ENCODE measurements at places on chromosomes 6 and 20.
A peak's percentile ranks its signal among the peaks of the same experiment; 100 is the strongest.

- DNase-seq = no peak
Measured at GRCh38 chr6:144155529-144155928, 5.2 kb downstream of the STX11 start.

- no peak for DNase-seq
Measured at GRCh38 chr6:98044791-98045470, 761.9 kb upstream of the MMS22L start.

GRCh38 chr6:103114582-103114981, 1721.1 kb downstream of the GRIK2 start:
- DNase-seq = no peak

DNA sequence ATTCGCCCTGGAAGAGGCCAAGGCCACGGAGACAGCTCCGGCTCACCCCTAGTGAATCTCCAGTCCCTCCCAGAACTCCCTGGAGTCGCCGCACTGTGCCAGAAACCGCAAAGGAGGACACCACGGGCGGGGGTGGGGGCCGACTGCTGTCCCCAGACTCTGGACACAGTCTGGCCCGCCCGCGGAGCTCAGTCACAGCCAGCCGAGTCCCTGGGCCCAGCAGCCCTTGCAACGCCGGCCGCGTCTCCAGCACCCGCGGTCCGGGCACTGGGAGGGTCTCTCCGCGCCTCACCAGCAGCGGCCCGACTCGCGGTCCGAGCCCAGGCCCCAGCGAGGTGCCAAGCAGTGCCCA, 518 bp downstream of the PEX6 start:
- peak; percentile 71 for DNase-seq

DNA sequence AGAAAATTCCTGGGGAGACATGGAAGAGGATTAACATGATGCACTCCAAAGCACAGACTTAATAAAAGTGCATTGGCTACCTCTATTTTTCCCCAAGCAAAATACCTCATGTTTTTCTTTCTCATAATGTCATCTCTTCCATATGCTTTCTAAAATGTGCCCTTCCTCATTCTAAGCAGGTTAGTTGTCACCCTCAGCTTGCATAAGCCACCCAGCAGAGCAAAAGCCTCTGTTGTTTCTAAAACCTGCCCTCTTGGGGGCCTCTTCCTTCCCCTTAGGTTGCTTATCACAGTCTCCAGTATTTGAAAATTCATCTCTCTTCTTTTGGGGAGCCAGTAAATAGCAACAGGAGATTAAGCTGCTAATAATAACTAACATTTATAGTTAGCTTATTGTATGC, 183.6 kb upstream of the FLRT3 start:
- no peak for DNase-seq

GRCh38 chr6:20447581-20448132, 46.0 kb downstream of the E2F3 start:
- DNase-seq = no peak

DNA sequence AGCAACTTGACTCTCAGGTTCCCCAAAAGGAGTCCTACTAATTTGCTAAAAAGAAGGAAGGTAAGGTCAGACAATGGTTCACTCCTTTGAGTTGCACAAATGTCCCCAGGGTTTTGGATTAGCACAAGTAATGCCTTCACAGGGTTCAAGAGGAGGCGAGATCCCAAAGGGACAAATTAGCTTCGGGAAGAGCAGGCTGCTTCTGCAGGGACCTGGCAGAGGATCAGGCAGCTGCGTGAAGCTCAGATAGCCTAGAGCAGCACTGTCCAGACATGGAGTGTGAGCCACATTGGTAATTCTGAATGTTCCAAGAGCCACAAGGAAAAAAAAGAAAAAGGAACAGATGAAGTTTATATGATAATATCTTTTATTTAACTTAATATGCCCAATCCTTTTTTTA, 115.4 kb downstream of the CFAP61 start:
- DNase-seq = no peak

- DNase-seq = no peak
Measured at GRCh38 chr20:33438481-33438880, 5.1 kb downstream of the SNTA1 start.

GRCh38 chr20:50861012-50861411, 66.2 kb downstream of the BCAS4 start:
- DNase-seq = no peak

GRCh38 chr6:73079611-73079955, 145.7 kb downstream of the KHDC1L start:
- no peak for DNase-seq

DNA sequence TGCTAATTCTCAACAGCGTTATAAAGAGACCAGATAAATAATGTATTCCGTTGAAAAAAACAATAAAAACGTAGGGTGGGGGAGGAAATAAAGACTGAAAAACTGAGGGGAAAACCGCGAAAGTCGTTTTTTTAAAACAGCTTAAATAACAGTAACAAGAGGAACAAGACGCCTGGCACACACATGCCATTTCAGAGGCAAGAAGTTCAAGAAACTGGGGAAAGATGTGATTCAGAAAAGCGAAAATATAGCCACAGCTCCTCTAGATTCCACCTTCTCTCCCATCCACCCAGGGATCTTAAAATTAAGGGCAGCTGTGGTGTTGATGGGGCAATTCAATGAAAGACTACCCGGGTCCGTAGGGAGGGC, 1.3 kb downstream of the EPB41L2 start:
- DNase-seq = no peak

- DNase-seq = no peak
Measured at GRCh38 chr6:47525330-47526057, 47.9 kb downstream of the CD2AP start.

- no peak for DNase-seq
Measured at GRCh38 chr6:15674690-15675386, 12.0 kb upstream of the DTNBP1 start.

DNA sequence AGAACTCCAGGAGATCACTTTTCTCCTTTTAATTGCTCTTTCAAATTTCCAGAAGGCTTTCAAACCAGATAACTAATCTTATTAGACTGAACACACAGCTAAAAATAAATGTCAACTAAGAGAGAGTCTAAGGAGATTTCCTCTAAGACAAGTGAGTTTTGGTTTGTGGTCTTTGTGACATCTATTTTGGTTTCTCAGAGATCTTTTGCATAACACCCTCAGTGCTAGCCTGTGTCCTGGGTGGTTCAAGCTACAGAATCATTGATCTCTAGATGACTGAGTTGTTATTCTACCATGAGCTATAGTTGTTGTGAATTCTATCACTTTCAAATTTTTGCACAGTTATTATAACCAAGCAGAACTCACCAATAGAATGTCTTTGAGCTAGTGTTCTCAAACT, 49.1 kb upstream of the PLCB4 start:
- DNase-seq = no peak

DNA sequence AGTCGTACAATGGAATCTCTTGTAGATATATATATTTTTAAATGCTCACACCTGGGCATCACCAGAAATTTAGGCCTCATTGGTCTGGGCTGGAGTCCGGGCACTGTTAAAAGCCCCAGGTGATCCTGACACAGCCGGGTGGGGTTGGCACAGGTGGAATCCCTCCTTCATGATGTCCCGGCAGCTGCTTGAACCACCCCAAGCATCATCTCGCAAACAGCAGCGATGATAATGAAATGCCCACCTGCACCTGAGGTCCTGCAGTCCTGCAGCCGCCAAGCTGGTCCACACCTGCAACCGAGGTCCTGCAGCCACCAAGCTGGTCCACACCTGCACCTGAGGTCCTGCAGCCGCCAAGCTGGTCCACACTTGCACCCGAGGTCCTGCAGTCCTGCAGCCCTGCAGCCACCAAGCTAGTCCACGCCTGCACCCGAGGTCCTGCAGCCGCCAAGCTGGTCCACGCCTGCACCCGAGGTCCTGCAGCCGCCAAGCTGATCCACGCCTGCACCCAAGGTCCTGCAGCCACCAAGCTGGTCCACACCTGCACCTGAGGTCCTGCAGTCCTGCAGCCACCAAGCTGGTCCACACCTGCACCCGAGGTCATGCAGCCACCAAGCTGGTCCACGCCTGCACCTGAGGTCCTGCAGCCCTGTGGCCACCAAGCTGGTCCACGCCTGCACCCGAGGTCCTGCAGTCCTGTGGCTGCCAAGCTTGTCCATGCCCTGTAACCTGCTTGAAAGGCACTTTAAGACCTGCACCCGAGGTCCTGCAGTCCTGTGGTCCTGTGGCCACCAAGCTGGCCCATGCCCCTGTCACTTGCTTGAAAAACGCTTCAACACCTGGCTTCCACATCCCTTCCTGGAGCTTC, 261.2 kb downstream of the DLL1 start:
- no peak for DNase-seq

DNA sequence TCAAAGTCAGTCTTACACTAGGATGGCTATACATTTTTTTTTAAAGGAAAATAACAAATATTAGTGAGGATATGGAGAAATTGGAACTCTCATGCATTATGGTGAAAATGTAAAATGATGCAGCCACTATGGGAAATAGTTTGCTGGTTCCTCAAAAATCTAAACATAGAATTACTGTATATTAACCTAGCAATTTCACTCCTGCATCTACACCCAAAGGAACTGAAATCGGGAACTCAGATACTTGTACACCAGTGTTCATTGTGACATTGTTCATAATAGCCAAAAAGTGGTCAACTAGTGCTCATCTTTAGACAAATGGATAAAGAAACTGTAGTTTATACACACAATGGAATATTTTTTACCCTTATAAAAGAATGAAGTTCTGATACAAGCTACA, 110.7 kb downstream of the UTRN start:
- no peak for DNase-seq

GRCh38 chr6:11330413-11330760, 97.9 kb upstream of the NEDD9 start:
- no peak for DNase-seq

- DNase-seq = no peak
Measured at GRCh38 chr6:124723671-124724070, 238.6 kb upstream of the RNF217 start.

- DNase-seq = no peak
Measured at GRCh38 chr20:31488115-31488514, 13.0 kb downstream of the REM1 start.

GRCh38 chr6:71375676-71376075, 87.1 kb downstream of the OGFRL1 start:
- no peak for DNase-seq
